ENCODE measurements at places on chromosomes 2 and 18.
A peak's percentile ranks its signal among the peaks of the same experiment; 100 is the strongest.

DNA sequence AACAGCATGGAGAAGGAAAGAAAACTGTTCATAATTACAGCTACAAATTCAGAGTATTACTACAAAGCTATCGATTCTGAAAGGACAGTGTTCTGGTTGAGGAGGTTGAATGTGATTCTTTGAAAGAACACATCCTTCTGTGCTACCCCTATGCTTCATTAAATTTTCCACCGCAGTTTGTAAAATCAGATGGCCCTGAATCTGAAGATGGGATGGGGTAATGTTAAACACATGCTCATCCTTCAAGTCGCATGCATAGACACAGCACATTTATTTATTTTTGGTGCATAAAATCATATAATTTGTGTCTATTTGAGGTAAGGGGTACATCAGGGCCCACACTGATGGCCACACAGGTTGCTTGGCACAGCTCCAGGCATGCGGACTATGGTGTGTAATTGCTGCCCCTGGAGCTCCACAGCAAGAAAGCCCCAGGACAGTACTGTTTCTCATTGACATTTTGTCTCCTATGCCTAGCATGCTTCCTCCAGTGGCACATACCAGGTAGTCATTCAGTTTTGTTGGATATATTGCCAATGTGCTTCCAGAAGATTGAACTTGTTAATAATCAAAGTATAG lies 238.8 kb upstream of the TANK start:
- DNase-seq: no peak

DNA sequence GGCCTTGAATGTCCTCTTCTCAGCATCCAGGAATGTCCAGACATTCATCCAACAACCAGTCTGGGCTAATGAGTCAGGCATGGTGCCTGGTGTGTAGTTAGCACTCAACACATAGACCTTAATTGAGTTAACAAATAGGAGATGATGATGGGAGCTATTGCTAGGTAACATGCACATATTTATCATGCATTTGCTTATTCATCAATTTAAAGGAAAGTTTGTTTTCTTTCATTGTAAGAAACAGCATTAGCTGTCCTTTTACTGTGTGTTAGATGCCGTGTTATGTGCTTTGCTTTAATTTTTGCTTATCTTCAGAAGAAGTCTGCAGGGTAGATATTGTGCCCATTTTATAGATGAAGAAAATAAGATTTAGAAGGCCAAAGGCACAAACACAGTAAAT lies 43.2 kb downstream of the TSN start:
- no peak for DNase-seq

GRCh38 chr2:227406177-227407031 lies 18.7 kb upstream of the SCYGR1 start:
- no peak for DNase-seq

DNA sequence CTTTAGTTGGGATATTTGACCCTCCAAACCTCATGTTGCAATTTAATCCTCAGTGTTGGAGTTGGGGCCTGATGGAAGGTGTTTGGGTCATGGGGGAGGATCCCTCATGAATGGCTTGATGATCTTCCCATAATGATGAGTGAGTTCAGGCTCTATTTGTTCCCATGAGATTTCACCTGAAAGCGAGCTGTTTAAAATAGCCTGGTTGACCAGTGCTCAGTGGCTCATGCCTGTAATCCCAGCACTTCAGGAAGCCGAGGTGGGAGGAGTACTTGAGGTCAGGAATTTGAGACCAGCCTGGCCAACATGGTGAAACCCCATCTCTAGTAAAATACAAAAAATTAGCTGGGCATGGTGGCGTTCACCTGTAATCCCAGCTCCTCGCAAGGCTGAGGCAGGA lies 14.9 kb upstream of the PSME4 start:
- no peak for DNase-seq

DNA sequence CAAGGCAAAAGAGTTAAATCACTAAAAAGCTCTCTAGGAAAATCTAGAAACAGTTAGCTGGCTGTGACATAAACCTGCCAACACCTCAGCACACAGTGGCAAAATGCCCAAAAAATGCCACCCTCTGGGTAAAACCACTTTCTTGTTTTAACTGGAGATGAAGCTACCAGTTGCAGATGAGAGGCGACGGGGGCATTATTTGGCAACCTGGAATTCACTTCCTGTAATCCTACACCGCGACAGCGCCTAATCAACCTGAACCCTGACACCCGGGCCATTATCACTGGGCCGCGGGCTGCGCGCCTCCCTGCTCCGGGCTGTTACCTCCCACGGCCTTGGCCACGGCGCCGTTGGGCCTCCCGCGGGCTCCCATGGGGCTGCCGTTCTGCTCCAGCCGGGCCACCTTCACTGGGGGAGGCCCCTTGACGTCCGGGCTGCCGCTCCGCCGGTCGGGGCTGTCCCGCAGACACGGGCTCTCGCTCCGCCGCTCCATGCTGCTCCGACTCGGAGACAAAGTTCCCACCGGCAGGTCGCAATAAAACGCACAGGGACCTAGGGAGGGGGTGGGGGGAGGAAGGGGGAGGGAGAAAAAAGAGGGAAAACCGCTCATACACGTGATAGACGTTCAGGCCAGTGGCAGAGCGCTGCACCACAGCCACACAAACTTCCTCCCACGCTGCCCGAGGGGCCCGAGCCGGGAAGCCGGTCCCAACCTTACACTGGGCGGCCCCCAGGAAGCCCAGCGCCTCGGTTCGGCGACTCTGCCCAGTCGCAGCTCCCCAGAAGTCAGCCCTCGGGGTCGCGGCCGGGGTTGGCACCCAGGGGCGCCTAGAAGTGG lies 2.0 kb downstream of the SATB2 start:
- DNase-seq: no peak

DNA sequence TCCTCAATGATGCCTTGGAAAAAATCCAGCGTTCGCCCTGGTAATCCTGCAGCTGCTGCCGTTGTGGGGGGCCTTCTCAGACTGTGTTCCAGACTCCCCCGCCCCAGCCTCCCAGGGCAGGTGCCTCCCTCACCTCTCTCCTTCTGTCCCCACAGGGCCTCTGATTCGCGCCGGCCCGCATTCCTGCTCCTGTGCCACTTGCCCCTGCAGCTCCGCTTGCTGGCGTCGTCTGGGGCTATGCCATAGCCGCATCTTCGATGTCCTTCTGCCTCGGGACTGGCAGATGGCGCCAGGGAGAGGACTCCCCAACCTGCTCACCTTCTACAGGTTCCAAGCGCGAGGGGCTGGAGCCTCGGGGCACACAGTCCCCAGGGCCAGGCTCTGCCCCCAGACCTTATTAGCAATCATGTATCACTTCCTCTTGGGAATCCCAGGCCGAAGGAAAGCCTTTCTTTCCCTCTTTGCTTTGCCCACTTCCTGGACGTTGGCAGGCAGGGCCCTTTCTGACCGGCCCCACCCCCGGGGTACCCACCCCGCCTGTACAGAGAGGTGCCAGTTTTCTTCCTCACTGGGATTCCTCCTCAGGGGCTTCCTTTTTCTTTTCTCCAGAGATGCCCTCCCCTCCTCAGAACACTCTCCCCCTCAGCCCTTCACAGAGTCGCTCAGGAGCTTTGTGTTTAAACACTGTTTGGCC lies 4.4 kb downstream of the SPATA3 start:
- no peak for DNase-seq

DNA sequence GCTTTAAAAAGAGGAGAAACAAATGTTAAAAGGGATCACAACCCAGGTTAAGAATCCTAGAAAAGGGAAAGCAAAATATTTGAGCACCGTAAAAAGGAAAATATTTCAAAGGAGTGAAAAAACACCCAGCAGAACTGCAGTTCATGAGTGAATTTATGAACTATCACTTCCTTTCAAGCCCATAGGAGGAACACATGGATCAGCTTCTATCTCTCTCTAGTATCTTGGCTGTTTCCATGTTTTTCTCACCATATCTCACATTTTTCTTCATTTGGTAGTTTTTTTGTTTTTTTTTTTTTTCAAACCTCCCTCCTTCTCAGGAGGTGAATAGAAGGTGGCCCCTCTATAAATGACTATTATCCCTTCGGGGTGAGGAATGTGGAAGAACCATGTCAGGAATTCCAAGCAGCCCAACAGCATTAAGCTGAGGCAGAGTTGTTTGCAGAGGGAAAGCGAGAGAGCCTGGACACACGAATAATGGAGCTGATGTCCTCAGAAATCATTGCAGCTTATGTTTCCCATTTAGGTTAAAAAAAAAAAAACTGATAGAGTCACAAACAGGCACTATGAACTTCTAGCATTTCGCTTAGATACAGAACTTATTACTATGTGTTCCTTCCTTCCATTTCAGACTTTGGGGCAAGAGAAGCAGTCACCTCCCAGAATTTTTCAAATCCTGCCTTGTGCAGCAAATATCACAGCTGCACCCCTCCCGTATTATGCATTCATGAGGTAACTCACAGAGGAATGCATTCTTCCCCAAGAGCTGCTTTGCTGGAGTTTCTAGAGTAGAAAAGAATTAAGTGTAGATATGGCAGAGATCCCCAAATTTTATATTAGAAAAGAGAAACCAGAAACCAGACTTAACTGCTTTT lies 315.6 kb downstream of the IRS1 start:
- no peak for DNase-seq

GRCh38 chr18:36215577-36215976 lies 28.3 kb downstream of the MOCOS start:
- DNase-seq: no peak

DNA sequence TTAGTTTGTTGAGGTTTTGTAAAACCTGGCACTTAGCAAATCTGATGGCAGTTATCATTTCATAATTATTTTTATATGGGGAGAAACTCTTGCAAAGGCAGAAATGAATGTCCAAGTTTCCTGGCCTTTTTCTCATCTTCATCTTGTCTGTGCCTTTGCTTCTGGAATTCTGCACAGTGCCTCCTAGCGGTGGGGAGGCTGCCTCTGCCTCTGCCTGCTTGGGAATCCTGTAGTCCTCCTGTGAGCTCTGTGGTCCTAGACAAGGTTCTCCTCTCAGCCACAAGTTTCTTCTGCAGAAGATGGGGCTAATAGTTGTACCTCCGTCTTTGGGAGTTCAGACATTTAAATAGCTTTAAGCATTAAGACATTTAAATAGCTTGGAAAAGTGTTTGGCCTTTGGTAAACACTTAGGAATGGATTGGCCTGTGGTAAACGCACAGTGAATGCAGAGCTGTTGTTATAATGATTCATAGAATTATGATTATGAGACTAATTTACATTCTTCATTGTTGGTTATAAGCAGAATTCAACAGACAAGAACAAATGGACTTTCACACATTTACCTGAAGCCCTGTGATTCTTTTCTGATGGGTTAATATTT lies 101.2 kb downstream of the ZNF236 start:
- no peak for DNase-seq

GRCh38 chr18:24063121-24063731 lies 48.7 kb downstream of the TTC39C start:
- no peak for DNase-seq

- DNase-seq: no peak
These were observed 412 bp downstream of the OSBPL1A start for GRCh38 chr18:24397131-24397693.

DNA sequence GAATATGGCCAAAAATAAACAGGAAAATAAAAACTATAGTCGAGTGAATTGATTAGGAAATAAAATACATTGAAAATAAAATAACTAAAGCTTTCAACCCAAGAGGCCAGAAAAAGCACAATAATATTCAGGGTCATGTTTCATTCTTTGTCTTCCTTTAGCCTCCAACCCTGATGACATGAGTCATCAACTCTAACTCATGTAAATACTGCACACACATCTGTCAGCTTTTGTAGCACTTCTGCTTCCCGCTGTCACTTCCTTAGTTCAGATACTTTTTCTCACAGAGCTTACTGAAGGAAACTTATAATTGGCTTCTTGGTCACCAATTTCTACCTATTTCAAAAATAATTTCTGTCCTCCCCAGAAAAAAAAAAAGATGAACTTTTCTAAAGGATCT lies 112.8 kb downstream of the UPP2 start:
- no peak for DNase-seq

DNA sequence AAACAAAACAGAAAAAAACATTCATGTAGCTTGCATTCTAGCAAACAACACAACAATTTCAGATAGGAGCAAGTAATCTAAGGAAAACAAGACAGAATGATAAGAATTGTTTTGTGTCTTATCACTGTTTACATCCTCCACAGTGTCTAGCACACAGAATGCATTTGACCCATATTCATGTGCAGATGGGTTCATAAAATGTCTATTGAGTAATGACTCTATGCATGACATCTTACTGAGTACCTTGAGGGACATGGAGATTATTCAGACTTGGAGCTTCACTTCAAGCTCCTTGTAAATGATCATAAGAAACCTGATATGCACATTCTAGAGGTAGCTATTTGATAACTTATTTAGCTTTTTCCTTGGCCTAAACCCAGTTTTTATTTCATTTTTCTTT lies 69.0 kb downstream of the DTNA start:
- no peak for DNase-seq

- DNase-seq: no peak
These were observed 111.8 kb downstream of the HDAC4 start for GRCh38 chr2:239288951-239289511.

GRCh38 chr2:202017940-202018339 lies 15.7 kb upstream of the FZD7 start:
- no peak for DNase-seq

DNA sequence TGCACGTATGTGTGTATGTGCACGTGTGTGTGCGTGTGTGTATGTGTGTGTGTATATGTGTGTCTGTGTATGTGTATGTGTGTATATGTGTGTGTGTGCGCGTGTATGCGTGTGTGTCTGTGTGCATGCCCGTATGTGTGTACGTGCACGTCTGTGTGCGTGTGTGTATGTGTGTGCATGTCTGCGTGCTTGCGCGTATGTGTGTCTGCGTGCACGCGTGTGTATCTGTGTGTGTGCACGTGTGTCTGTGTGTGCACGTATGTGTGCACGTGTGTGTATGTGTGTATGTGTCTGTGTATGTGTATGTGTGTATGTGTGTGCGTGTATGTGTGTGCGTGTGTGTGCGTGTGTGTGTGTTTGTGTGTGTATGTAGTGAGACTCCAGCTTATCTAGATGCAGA lies 97.5 kb upstream of the SPATS2L start:
- no peak for DNase-seq

DNA sequence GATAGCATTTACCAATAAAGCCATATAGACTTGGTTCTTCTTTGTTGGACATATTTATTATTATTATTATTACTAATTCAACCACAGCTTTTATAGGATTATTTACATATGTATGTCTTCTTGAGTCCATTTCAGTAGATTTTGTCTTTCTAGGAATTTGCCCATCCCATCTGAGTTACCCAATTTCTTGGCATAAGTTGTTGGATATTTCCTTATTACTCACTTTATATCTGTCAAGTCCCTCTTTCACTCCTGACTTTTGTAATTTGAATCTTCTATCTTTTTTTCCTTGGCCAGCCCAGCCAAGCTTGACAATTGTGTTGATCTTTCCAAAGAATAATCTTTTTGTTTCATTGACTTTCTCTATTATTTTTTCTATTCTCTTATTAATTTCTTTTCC lies 543.7 kb downstream of the SUCLG1 start:
- no peak for DNase-seq

- peak; percentile 62 for DNase-seq
These were observed 10.9 kb downstream of the ITM2C start for GRCh38 chr2:230875347-230876315.

DNA sequence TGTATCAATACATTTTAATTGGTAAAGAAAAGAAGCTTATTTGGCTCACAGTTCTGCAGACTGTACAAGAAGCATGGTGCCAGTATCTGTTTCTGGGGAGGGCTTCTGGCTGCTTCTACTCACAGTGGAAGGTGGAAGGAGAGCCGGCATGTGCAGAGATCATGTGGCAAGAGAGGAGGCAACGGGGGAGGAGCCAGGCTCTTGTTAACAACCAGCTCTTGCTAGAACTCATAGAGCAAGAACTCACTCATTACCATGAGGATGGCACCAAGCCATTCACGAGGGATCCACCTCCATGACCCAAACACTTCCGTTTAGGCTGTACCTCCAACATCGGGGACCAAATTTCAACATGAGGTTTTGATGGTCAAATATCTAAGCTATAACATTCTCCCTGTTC lies 7.5 kb downstream of the PARD6G start:
- no peak for DNase-seq

GRCh38 chr2:10885094-10885860 lies 26.5 kb upstream of the KCNF1 start:
- no peak for DNase-seq

Measured in mesenteric fat pad (tissue), 1 donor.